Tibial artery (tissue), 4 donors: ENCODE measurements at places on chromosomes 11 and 22.

- no peak for DNase-seq
These were observed 110.6 kb downstream of the TP53I11 start for GRCh38 chr11:44840085-44840478.

- no peak for DNase-seq
These were observed 319.5 kb upstream of the FAT3 start for GRCh38 chr11:91904792-91905785.

GRCh38 chr11:17185938-17186337 lies 21.8 kb downstream of the PIK3C2A start:
- DNase-seq: no peak

DNA sequence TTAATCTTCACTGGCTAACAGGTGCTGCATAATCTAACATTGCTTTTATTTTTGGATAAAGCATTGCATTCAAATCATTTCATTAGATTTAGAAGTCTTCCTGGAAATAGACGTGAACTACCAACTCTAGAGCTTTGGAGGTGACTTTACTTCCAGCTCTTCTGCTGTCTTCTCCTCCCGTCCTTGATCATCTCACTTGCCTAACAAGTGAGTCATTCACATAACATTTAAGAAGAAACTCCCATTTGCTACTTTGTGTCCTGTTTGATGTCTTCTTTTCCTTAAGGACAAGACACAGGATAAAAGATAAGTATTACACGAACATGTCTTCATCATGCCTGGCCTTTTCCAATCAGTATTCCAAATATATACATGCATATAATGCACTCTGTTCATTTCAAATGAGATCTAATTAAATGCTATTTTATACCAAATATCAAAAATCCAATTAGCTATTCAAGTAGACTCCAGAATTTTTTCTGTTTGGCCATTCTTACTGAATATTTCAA lies 88.3 kb downstream of the BDNF start:
- no peak for DNase-seq

GRCh38 chr11:64538501-64538951 lies 52.5 kb upstream of the SLC22A12 start:
- DNase-seq: peak; percentile 53

DNA sequence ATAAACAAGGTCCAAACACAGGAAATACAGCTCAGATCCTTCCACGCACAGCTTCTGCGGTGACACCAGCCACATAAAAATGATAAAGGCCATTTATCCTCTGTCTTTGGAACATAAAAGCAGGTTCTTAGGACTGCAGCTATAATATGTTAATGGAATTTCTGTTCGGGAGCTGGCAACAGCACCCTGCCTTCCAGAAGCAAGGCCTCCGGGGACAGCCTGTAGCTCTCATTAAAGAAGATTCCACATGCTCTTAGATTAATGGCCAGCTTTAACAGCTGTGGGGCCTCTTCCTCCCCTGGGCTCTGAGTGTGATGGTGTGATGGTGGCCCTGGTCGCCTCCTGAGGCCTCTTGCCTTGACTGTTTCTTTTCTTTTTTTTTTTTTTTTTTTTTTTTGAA lies 137.3 kb downstream of the CACNA1I start:
- DNase-seq: no peak

- no peak for DNase-seq
These were observed 79.7 kb downstream of the BUD13 start for GRCh38 chr11:116693102-116693570.

DNA sequence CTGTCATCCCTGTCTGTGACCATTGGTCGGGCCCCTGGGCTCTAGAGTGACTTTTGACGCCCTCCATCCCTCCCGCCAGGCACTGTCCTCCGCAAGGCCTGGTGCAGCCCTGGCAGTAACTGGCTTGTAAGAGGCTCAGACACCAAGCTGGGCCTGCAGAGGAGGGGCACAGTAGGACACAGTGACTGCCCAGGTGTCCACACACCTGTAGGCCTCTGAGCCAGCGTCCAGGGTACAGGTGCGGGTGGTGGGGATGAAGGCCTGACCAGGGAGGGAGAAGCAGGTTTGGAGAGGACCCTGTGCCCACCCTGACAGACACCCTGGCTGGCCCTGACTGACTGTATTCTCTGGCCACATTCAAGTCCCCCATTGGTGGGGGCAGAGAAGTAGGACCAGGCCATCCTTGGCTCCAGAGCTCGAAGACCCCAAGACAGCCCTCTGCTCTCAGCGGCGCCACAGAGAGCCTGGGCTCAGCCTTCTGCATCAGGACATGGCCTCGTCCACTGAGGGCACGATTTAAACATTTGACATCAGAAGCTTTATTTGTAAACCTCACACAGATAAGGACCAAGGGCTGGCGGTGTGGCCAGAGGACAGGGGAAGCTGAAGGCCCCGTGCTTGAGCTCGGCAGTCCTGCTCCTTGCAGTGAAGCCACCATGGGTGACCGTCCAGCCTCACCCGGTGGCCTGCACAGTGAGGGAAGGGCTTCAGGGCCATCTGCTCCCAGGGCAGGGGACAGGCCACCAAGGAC lies 31.4 kb downstream of the PPIL2 start:
- no peak for DNase-seq

DNA sequence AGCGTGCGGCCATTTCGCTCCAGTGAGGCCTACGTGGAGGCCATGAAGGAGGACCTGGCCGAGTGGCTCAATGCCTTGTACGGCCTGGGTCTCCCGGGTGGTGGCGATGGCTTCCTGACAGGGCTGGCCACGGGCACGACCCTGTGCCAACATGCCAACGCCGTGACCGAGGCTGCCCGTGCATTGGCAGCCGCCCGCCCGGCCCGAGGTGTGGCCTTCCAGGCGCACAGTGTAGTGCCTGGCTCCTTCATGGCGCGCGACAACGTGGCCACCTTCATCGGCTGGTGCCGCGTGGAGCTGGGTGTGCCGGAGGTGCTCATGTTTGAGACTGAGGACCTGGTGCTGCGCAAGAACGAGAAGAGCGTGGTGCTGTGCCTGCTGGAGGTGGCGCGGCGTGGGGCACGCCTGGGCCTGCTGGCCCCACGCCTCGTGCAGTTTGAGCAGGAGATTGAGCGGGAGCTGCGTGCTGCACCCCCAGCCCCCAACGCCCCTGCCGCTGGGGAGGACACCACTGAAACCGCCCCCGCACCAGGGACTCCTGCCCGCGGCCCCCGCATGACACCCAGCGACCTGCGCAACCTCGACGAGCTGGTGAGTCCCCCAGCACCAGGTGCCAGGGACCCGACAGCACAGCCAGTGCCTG lies 1.8 kb downstream of the GAS2L1 start:
- peak; percentile 68 for DNase-seq

DNA sequence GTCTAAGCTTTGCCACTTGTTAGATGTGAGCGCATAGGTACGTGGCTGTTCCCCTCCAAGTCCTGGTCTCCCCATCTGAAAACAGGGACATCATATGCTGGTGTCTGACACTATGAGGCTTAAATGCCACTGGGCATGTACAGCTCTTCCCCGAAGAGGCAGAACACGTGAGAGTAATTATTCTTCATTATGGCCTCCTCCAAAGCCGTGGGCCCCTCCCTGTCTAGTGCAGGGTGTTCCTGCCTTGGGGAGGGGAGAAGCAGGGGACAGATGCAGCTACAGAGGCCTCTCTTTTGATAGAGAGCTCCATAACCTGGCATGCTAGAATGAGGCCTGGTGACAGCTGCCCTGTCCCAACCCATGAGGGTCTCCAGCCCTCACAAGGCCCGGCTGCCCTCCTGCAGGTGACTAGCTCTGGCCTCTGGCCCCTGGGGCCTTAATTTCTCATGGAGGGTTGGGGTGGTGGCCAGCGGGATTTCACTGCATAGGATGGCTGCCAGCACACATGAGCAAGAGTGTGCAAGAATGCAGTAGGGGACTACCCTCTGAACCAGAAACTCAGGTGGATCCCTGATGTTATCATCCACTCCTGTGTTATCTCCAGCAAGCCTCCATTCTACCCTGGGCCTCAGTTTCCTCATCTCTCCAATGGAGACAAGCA lies 334.6 kb downstream of the MN1 start:
- no peak for DNase-seq

DNA sequence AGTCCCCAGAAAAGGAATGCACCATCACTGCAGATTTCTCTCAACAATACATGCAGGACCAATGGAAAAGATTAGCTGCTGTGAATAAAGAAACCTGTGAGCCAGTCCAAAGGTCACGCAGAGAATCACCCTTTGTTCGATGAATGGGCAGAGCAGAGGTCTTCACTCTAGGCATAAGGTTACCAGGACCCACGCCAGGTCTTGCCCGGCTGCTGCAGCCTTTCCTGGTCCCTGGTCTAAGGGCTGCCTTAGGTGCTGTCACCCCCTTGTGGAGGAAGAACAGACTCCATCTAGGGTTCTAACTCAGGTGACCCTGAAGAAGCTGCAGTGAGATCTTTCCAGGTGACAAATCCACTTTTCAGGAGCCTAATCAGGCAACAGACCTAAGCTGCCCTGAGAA lies 29.0 kb upstream of the NAP1L4 start:
- no peak for DNase-seq

GRCh38 chr22:37500745-37501609 lies 14.8 kb upstream of the MFNG start:
- no peak for DNase-seq

DNA sequence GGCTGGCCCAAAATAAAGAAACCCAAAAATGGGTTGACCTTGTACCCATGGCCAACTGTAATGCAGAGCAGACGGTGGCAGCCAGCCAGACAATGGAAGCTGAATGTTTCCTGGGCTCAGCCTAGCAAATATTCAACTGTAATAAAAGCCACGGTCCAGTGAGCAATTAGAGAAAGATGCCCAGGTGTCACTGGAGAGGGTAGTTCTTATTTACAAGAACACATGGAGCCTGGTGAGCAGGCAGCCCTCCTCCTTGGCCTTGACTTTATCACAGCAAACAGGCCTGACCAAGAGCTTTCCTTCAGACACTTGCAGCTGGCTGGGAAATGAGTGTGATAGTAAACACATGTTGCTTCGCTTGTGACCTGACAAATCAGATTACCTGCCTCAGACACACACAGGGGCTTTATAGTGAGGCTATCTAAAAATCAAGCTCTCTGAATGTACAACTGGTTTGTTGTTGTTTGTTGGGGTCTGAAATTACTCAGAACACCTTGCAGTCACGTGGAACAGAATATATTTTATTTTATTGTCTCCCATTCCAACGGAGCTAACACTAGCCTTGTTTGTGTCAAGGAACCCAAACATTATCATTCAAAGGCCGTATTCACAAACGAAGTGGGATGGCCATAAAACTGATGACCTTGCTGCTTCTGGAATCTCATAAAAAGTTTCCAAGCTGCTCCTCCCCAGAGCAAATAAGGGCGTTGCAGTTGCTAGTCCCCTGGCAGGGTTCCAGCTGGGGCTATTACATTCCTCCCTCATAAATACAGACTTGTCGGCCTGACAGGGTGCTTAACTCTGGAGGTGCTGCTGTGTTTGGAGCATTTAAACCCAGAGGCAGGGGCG lies 161.1 kb downstream of the BBOX1 start:
- peak; percentile 58 for DNase-seq

DNA sequence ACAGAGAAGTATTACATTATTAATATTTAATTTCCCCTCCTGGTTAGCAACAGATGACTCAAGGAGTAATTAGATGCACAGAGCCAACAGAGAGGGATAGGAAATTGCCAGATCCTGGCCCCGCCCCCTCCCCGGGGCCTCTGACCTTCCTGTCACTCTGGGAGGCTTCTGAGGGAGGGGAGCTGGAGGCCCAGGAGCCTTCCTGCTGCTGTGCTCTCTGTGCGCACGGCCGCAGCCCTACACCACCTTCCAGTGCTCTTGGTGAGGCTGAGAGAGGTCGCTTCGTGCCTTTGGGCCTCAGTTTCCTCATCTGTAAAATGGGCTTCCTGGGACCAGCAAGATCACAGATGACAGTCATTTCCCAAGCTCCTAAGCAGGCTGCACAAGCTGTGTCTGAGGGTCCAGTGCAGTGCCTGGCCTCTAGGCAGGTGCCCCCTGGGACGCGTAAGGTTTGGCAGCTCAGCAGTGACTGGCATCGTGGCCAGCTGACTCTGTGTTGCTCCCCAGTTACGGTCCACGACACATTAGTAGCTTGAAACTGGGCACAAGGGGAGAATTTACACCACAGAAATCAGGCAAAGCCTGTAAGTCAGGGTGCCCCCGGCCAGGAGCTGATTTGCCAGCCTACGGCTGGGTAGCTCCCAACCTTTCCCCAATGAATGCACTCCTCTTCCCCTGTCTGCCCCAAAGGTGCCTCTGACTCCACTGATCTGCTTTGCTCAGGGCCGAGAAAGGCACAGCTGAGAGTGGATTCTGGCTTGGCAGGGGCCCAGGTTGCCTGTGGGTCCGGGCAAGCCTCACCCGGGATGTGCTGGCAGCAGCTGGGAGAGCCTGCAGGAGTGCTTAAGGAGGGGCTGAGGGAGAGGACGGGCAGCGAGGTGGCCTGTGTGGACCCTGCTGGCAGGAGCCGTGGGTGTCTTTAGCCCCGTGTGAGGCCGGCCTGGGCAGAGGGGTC lies 2.3 kb downstream of the ADORA2A start:
- peak; percentile 10 for DNase-seq

- DNase-seq: no peak
These were observed 5.6 kb downstream of the CCDC82 start for GRCh38 chr11:96384156-96384555.

- DNase-seq: no peak
These were observed 787.1 kb upstream of the TENM4 start for GRCh38 chr11:80227915-80228314.

DNA sequence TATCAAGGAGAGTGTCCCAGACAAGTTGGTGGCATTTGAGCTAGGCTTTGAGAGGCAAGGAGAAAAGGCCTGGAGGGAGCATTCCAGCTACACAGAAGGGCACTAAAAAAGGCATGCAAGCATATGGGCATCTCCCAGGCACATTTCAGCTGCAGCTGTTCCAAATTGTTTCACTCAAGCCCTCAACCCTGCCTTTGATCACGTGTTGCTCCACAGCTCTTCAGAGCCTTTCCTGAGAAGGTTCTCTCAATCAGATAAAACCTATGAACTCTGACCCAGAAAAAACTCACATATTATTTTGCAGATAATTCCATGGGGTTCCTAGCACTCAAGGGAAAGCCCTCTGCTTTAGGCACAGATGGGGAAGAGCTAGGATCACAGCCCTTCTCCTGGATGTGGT lies 24.4 kb upstream of the HSPA8 start:
- no peak for DNase-seq

- no peak for DNase-seq
These were observed 25.0 kb upstream of the LDHA start for GRCh38 chr11:18369398-18369797.
